NCI-H2227 treated with DMSO at 0.1 percent for 48 hours (cell line): ENCODE measurements at places on chromosomes 3 and 15.

DNA sequence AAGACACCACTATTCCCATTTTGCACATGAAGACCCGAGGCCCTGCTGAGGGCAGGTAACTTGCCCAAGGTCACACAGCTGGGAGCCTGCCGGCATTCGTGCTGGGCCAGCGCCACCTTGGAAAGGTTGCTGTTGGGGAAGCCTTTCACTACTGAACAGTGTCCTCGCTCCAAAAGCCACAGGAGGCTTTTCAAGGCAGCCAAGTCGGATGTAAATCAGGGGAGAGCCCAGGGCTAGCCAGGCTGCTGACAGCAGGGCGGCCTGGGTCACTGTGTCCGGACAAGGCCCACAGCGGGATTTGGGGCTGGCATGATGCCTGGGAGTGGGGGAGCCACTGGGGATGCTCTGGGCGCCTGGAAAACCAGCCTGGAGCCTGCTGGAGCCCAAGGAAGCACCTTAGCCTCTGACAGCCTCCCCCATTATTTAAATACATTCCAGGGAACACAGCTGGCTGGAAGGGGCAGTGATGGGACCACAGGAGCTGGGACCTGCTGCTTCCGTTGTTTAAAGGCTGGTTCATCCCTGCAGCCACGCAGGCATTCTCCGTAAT is 10.5 kb downstream of the SLC6A6 start:
- no peak for DNase-seq

DNA sequence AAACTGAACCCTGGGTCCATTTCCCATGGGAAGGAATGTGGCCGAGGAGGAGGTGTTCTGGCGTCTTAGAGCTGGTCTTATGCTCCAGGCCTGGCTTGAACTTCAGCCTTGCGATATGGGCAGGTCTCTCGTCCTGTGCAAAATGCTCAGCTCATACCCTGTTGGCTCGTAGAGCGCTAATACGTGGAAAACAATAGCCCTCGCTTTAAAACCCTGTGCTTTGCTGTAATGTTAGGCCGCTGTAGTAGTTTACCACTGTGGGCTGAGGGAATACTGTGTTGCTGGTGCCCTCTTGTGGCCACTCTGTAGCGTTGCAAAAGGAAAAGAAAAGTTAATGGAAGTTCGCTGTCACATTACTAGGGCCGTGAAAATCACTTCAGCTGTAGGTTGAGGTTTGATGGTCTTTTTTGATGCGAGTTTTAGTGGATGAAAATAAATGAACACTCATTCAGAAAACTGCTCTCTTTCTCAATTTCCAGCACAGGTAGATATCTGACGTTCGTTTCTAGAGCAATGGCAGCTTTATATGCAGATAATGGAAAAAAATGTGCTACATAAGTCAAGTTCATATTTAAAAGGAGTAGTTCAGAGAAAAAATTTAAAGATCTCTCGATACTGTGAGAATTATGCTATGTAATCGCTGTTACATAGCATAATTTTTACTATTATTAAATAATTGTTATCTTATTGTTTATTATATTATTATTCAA is 92.9 kb downstream of the MCTP2 start:
- peak; percentile 38 for DNase-seq

GRCh38 chr15:38559131-38559530 is 5.5 kb downstream of the RASGRP1 start:
- DNase-seq: no peak

DNA sequence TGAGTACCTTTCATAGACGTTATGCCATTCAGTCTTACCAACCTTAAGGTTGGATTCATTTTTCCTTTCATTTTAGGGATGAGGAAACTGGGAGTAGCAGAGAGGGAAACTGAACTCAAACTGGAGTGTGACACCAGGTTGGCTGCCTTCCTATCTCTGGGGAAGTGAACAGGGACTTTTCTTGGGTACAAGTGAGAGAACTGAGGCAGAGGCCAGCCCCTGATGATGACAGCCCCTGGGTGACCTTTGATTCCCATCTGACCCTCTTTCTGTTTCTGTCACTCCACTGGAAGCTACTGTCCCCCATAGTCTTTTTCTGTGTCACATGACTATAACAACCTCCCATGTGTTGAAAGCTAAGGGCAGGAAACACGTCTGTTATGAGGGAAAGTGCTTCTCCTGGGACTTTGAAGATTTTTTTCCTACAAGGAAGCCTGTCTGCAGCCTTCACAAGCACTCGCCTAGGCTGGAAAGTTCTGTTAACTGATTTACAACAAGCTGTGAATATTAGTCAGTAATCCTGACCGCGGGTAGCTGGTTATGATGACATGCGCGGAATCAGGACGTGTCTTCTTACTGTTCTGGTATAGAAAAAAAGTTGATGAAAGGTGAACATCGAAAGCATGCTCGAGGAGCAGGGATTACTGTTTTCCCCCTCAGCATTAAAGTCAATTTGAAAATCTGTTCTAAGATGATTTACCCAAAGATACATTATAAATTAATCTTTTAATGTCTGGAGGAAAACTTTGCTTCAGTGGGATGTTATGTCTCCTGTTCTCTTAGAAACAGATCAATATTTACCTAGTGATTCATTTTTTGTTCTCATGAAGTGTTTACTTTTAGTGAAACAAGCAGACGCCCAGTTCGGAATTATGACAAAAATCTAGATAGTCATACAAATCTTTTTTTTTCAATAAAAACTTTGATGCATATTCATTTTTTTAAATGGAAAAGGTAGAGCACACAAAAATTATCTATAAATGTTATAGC is 31.5 kb downstream of the ABHD2 start:
- no peak for DNase-seq

- no peak for DNase-seq
Observed at GRCh38 chr3:64741341-64741740, 53.5 kb upstream of the ADAMTS9 start.

- no peak for DNase-seq
Observed at GRCh38 chr15:25325187-25325586, 113.6 kb downstream of the UBE3A start.

DNA sequence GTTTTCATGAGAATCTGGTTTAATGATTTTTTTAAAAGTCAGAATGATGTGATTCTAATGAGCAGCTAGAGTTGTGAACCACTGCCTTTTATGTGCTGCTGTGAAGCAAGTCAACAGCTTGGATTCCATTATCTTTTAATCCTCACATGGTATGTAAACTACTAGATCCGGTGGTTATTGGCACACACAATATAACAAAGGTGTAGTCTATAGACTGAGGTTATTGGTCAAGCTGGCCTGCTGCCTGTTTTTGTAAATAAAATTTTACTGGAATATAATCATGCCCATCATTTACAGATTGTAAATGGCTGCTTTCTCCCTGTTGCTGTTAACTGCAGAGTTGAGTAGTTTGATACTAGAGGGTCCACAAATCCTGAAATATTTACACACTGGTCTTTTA is 103.1 kb downstream of the OTOL1 start:
- DNase-seq: no peak

DNA sequence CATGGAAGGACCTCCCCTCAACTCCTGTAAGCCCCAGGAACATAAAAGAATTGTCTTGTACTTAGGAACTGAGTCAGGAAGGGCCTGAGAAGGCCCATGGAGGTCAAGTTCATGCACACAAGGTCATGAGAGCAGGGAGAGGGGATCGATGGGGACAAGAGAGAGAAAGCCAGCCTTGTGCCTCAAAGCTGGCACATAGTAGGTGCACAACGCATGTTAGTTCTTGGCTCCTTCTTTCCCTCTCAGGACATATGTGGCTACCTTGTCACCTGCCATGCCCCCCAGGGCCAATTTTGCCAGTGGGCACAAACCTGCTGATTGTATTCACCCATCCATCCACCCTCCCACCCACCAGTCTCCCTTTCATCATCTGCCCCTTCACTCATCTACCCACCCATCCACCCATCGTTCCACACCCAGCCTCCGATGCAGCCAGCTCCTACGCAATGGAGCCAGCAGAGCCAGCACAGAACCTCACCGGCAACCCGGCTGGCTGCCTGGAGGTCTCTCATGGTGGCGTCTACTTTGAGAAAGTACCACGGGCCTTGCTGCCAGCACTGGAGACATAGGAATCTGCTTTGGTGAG is 52.4 kb upstream of the INSYN1 start:
- DNase-seq: no peak

- DNase-seq: no peak
Observed at GRCh38 chr15:56866803-56867202, 51.6 kb upstream of the TCF12 start.

DNA sequence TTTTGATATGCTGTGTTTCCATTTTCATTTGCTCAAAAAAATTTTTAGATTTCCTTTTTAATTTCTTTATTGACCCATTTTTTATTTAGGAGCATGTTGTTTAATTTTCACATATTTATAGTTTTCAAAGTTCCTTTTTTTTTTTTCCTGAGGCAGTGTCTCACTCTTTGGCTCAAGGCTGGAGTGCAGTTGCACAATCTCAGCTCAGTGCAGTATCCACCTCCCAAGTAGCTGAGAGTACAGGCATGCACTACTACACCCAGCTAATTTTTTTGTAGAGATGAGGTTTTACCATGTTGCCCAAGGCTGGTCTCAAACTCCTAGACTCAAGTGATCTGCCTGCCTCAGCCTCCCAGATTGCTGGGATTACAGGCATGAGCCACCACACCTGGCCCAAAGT is 36.2 kb downstream of the PFN2 start:
- DNase-seq: no peak

GRCh38 chr3:188278717-188279324 is 124.9 kb downstream of the LPP start:
- DNase-seq: no peak

DNA sequence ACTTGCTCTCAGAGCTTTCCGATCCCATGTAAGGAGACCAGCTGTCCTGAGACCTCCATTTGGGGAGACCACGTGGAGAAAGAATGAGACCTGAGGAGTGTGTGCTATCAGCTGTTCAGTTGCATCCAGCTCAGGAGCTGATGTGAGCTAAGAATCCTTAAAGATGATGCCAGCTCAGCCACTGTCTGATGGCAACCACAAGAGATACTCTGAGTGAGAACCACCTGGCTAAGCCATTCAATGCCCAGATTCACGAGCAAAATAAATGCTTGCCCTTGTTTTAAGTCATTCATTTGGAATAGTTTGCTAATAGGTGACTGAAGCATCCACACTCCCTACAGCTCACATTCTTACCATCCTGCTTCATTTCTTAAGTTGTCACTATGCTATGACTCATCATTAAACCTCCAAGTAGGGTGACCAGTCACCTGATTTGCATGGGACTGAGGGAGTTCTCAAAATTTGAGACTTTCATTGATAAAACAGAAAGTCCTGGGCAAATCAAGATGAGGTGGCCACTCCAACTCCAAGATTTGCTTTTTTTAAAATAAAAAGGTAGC is 56.4 kb downstream of the SPTSSB start:
- no peak for DNase-seq

DNA sequence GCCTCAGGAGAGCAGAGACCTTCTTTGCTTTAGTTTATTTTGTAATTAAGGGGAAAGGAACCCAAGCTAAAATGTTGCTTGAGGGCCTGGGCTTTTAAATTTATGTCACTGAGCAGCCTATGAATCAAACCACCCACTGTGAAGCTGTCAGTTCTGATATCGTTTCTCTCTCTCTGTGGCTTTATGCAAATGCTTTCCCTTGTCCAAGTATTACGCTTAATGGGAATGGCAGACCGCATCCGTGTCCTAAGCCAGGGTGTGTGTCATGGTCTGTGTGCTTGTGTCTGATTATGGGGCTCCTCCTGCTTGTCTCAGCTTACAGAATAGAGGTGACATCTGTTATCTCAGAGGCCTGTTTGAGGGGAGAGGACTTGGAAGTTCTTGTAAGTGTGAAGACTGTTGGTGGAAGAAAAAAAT is 82.4 kb downstream of the EBLN2 start:
- no peak for DNase-seq

DNA sequence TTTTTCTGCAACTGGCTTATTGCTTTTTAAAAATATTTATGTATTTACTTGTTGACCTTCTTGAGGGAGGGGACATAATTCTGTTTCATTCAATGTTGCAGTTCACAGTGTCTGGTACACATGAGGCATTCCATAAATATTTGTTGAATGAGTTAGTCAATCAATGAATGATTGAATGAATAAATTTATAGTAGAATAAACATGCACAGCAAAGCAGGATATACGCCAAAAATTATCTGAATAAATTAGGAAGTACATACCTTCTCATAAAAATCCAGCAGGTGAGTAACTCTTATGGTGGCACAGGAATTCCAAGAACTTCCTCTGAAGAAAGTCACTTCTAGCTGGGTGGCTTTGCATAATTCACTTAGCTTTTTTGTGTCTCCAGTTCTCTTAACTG is 469.4 kb upstream of the ATP11B start:
- no peak for DNase-seq

- DNase-seq: no peak
Observed at GRCh38 chr3:88616413-88616812, 466.7 kb downstream of the C3orf38 start.

GRCh38 chr15:38781196-38781595 is 216.6 kb upstream of the RASGRP1 start:
- no peak for DNase-seq

GRCh38 chr3:159252274-159252673 is 450.4 kb downstream of the MFSD1 start:
- no peak for DNase-seq

- DNase-seq: no peak
Observed at GRCh38 chr3:11099306-11099705, 55.0 kb upstream of the HRH1 start.

DNA sequence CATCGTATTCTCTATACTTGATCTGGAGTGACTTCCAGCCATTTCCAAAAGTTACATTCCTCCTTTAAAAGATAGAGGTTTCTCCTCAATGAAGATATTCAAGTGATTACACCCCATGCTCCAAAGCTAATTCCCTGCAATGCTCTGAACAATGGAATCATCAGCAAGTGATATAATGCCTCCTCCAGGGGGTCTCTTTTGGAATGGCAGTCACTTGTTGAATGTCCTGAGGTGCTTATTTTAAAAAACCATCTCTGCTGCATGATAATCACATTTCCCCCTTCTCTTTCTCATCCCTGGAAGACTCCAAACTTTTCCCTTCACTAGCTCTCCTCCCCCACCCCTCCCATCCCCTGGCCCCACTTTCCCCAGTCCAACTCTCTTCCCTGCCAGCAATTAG is 2.6 kb downstream of the LHFPL4 start:
- DNase-seq: no peak

DNA sequence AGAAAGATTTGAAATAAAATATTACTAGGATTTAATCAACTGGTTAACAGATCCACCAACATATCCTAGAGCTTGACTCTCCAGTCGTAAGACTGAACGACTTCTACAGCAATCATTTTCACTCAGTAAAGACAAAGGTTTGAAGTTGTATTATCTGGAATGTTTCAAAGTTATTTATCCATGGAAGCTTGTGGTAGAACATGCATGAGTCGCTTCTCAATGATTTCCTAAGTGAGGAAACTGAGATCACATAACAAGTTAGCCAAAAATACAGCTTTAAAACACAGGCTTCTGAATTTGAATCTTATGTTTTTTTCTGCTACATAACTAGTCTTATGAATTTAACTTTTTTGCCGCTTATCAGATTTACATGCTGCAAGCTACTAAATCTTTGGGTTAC is 241.8 kb downstream of the FOXP1 start:
- no peak for DNase-seq
